ENCODE measurements at places on chromosomes 13 and 19.

GRCh38 chr19:12194827-12195731 lies 32.2 kb downstream of the ZNF136 start:
- peak; percentile 50 for DNase-seq

- DNase-seq = no peak
These were observed at the start of gene HS6ST3 for GRCh38 chr13:96089749-96090239. Gene HS6ST3 (plus strand): TSS chr13:96090107.

- no peak for DNase-seq
These were observed 747.2 kb downstream of the DIAPH3 start for GRCh38 chr13:59416561-59416960.

GRCh38 chr13:52896827-52897659 lies 48.6 kb upstream of the PCDH8 start:
- DNase-seq = no peak

GRCh38 chr19:10766671-10767201 lies 48.9 kb downstream of the DNM2 start:
- no peak for DNase-seq

- peak; percentile 48 for DNase-seq
These were observed 10.9 kb downstream of the GNA15 start for GRCh38 chr19:3146677-3147100.

DNA sequence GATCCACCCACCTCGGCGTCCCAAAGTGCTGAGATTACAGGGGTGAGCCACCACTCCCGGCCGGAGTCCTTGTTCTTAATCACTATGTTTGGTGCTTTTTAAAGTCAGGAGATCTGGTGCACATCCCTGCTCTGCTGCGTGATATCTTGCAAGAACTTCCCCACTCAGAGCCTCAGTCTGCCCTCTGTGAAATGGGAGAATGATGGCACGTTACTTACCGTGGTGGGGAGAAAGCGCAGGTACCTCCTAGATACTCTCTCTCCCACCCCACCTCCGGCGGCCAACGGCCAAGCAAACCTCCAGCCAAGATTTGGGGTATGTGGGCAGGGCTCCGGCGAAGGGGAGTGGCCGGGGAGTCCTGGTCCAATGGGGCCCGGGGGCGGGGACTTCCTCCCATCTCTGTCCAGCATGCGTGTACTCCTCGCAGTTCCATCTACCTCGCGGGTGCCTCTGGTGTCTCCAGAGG lies at the start of gene RYR1:
Gene RYR1 (plus strand): TSS at position 424 of the 466 bp plus-strand sequence. CDS start 139 bp downstream, outside the sequence.
- no peak for DNase-seq

All from T follicular helper cell (primary cell).